Right atrium auricular region (tissue), 2 donors: ENCODE measurements at places on chromosomes 1 and 21. TPM values are rescaled to one million over a fixed set of nuclear protein-coding genes. Genes with fewer than 3 reads are reported as not detected.
A peak's percentile ranks its signal among the peaks of the same experiment; 100 is the strongest.

GRCh38 chr1:152436593-152437496 lies 22.8 kb upstream of the CRNN start:
- DNase-seq: no peak

- DNase-seq: no peak
Measured at GRCh38 chr1:208670778-208671177, 426.6 kb upstream of the PLXNA2 start.

- DNase-seq: no peak
Measured at GRCh38 chr1:170133766-170134495, 11.8 kb upstream of the NTMT2 start.

- DNase-seq: no peak
Measured at GRCh38 chr1:5992814-5993555, 760 bp upstream of the NPHP4 start.

- no peak for DNase-seq
Measured at GRCh38 chr1:237154157-237154556, 112.2 kb downstream of the RYR2 start.

- DNase-seq: no peak
Measured at GRCh38 chr1:180970333-180971079, 52.2 kb downstream of the STX6 start.

- DNase-seq: no peak
Measured at GRCh38 chr1:90502194-90502593, 214.9 kb downstream of the BARHL2 start.

DNA sequence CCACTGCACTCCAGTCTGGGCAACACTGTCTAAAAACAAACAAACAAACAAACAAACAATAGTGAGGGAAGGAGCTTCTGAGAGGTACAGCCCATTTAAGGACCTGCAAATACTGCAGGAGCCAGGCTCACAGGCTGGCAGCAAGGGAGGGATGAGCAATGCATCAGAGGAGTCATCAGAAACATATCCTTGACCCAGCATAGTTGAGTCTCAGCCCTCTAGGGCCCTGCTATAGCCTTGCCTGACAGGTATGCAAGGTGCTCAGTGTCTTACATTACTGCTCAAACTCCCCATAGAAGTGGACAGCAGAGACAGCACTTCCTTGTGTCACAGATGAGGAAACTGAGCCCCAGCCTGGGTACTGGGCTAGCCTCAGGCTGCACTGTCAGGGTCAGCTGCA lies 7.3 kb upstream of the TTC4 start:
- DNase-seq: peak; percentile 16

The RPE65 gene
- 0.15 TPM for total RNA-seq

The DIP2A gene
- 18.1 TPM for total RNA-seq

The CFHR2 gene
- not detected for total RNA-seq

The HSPB7 gene
- 1,229 TPM for total RNA-seq

The BTBD8 gene
- total RNA-seq: 6.5 TPM

The CXADR gene
- 28.8 TPM for total RNA-seq

The NPHS2 gene
- total RNA-seq: not detected
